ENCODE measurements at places on chromosomes 3 and 15.

DNA sequence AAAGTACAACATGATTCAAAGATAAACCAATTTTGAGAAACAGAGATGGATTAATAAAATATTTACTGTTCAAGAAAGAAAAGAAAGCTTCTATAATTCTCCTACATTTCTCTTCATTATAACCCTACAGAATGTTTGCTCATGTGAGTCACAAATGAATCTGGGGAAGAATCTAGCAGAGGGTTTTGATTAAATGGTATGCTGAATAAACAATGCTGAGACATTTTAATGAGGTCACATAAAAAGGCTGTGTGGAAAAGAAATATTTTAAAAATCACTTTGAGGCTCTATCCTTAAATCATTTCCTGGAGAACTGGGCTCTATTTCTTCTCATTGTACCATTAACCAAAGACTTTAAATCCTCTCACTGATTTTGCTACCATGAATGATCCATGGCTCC, 727.7 kb downstream of the NTRK3 start:
- no peaks in the 10 kb centered on the region for H3K36me3 ChIP-seq
- DNase-seq, result peak; percentile 50
- H3K27ac ChIP-seq, result no peak overlapping the region
- peaks cover 25% of the 10 kb centered on the region for H3K4me1 ChIP-seq
- peaks cover 5% of the 10 kb centered on the region for H3K27me3 ChIP-seq

DNA sequence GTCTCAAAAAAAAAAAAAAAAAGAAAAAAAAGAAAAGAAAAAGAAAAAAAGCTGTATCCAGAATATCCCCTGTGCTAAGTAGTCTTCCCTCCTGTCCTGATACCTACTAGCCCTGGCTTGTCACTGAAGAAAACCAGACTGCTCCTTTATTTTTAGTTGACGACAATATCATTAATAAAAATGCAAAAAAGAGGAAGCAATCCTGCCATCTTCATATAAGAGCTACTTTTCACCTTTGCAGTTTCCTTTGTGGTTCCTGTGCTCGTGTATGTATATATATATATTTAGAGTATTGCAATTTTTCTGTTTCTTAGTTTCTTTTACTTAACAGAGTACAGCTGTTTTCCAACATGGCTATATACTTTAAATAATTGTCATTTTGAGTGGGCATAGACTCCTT, 13.6 kb downstream of the C3orf20 start:
- no peak for DNase-seq
- H3K27ac ChIP-seq, result no peak overlapping the region

DNA sequence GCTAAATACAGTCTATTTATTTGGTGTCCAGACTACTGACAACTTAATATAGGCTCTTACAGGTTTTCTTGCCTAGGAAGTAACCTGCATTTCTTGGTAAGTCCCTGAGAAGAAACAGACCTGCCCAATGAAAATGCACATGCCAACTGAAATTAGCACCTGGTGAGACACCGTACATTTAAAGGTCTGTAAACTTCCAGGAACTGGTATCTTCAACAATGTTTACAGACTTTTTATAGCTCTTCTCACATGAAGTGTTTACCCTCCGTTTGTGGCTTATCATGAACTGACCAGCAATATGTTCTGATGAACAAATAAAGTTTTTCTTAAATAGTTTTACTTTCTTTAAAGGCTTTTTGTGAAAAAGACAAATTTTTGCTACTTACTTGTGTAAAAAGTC, 93.3 kb downstream of the PCCB start:
- H3K27ac ChIP-seq, result peak overlapping the region; percentile 81
- peak overlapping the region; percentile 49 for H3K4me3 ChIP-seq
- peaks cover 31% of the 10 kb centered on the region for H3K4me1 ChIP-seq
- no peak for DNase-seq
- H3K27me3 ChIP-seq, result no peaks in the 10 kb centered on the region
- H3K36me3 ChIP-seq, result peaks cover 24% of the 10 kb centered on the region

DNA sequence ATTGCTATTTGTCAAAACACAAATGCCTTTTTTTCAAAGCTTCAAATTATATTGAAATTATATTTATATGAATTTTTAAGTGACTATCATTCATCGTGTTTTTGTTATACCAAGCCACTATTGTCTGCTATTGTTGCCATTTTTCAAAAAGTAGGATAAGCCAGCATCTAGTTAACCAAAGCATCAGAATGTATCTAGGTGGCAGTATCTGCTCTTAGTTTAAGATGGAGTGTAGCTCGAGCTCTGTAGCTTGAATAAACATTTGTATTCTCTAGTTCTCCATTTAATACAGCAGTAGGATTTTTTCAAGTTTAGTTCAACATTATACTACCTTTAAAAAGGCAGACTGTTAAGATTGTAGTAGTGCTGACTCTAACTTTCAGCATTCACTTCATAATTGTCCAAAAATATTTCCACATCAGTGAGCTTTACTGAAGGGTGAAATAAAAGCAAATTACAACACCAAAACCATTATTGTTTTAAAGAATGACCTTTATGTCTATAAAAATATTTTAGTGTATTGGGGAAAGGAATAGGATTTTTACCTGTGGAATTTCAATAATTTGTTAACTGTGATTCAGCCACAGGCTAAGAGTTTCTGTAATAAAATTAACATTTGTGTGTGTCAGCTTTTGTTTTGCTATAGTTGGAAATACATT, 19.6 kb upstream of the C15orf61 start:
- no peak overlapping the region for H3K4me3 ChIP-seq
- no peaks in the 10 kb centered on the region for H3K36me3 ChIP-seq
- peaks cover 45% of the 10 kb centered on the region for H3K4me1 ChIP-seq
- H3K27ac ChIP-seq, result no peak overlapping the region
- DNase-seq, result peak; percentile 48

DNA sequence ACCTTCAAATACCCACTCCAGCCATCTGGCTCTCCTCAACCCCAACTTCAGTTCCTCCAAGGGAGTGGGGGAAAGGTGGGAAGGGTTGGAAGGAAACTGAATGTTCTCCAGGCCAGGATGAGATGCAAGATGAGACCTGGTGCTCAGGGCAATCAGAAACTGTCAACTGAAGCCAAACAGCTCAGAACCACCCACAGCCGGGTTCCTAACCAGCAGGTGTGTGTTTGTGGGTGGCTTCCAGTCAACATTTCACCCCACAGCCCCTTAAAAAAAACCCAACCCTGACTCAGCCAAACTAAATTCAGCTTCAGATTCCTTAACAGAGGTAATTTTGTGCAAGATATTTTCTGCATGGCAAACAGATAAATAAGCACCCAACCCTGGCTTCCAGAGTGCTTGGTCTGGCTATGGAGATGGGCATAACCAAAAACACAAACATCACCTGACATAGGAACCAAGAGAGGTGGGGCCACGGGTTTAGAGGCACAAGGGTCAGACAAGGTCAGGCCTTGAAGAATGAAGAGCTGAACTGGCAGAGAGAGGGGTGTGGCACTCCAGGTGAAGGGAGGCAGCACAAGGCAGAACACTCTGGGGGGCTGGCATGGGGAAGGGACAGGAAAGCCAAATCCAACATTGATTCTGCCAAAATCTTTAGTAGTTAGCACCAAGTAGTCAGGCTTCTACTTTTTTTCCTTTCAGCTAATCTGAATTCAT, 34.7 kb downstream of the ZNF445 start:
- peaks cover 55% of the 10 kb centered on the region for H3K36me3 ChIP-seq
- H3K4me3 ChIP-seq, result no peak overlapping the region
- no peak overlapping the region for H3K27ac ChIP-seq
- H3K27me3 ChIP-seq, result no peaks in the 10 kb centered on the region
- no peaks in the 10 kb centered on the region for H3K4me1 ChIP-seq
- no peak for DNase-seq
